ENCODE measurements at places on chromosomes 6 and 20.

- no peak for DNase-seq
These were observed 6.7 kb upstream of the ZFAND3 start for GRCh38 chr6:37812841-37813240.

DNA sequence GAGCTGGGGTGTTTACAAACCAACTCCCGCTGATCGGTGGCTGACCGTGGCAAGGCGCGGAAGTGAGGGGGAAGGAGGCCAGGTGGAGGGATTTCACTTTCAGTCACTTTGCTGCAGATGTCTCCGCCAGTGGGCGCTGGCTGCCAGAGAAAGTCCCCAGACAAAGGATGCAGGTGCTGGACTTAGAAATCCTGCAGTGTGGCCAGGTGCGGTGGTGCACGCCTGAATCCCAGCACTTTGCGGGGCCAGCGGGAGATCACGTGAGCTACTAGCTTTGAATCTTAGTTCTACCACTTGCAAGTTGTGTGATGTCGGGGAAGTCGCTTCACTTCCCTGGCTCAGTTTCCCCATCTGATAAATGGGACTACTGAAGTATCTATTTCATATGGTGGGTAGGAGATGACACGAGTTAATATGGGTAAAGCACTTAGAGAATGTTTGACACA lies 180.4 kb downstream of the ZNF217 start:
- DNase-seq, result peak; percentile 38

GRCh38 chr6:80466981-80467380 lies 360.5 kb downstream of the BCKDHB start:
- DNase-seq, result no peak

DNA sequence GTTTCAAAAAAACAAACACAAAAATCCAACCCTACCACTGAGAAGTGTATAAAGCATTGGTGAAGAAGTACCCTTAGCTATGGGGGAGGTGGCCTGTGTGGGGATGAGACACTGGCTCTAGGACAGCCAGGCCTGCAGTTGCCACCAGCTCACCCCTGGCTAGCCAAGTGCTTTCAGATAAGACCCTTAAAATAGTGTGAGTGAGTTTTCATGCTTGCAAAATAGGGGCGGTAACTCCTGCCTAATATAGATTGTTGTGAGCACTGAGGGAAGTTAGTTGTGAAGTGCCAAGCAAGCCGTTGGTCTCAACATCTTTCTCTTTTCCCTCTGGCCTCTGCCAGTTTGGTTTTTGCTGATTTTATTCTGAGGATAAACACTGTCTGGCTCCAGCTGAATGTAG lies 11.3 kb downstream of the PPP1R3G start:
- peak; percentile 72 for DNase-seq

DNA sequence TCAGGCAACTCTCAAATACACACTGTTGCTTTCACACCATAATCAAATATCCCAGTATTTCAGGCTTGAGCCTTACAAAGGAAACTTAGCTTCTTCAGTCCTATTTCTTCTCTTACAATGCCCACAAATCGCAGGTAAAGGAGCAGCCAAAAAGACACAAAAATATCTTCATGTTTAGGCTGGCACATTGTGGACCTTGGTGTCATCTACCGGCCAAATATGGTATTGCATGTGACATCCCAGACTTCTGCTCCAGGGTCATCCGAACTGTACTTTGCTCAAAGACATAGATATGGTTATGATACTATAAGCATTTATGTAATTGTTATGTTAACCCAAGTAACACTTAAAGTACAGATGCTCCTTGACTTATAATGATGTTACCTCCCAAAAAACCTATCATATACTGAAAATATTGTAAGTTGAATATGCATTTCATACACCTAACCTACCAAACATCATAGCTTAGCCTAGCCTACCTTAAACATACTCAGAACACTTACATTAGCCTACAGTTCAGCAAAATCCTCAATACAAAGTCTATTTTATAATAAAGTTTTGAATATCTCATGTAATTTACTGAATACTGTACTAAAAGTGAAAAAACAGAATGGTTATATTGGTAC lies 4.6 kb downstream of the OR2H2 start:
- DNase-seq, result no peak

- no peak for DNase-seq
These were observed 38.6 kb upstream of the GMPR start for GRCh38 chr6:16199804-16200203.

DNA sequence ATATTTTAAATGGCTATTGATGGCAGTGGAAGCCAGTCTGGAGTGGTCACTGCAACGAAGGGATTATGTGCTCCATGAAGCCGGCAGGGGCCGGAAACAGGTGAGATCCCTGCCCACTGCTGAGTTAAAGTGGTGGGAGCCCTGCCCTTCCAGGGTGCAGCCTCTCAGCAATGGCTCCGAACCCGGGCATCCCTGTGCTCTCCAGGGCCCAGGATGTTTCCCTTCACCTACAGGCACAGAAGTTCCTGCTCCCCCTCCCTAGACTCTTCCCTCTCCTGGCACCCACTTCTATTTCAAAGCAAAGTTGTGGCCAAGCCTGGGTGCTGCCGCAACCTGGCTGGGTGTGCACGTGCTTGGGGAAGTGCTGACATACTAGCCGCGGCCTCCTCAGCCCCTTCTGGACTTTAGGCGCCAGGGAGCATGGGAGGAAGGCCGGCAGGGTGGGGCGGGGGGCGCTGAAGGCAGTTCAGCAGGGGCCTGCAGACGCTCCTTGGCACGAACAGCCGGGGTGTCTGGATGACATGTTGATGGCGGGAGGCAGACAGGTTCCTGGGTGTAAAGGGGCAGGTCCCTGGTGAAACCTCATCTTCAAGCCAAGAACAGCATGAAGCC lies 452.3 kb downstream of the HTR1B start:
- no peak for DNase-seq

DNA sequence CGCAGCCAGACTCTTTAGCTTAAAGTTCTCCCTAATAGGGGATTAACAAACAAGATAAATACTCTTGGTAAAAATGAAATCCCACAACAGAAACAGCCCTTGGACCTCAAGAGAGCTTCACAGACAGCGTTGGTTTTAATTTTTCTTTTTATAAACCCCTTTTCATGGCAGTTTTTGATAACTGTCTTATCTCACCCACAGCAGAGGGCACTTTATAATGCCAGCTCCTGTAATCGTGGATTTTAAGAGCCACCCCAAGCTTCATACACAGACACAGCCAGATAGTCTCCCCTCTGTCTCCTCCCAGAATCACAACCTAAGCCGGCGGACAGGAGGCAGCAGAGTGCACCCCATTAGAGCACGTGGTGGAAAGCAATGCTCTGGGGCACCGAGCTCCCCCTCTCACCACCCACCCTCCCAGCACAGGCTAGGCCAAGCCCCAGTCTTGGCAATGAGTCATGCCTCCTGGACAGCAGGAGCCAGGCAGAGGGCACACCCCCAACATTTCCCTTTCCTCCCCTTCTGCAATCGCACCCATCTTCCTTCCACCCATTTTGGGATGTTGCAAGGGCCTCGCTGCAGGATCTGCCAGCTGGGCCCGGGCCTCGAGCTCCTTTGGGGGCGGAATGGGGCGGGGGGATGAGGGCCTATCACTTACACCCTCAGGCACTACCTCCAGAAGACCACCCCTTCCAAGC lies 2.4 kb downstream of the JAG1 start:
- peak; percentile 71 for DNase-seq

GRCh38 chr20:32179515-32179914 lies 28.0 kb downstream of the PLAGL2 start:
- DNase-seq, result no peak

DNA sequence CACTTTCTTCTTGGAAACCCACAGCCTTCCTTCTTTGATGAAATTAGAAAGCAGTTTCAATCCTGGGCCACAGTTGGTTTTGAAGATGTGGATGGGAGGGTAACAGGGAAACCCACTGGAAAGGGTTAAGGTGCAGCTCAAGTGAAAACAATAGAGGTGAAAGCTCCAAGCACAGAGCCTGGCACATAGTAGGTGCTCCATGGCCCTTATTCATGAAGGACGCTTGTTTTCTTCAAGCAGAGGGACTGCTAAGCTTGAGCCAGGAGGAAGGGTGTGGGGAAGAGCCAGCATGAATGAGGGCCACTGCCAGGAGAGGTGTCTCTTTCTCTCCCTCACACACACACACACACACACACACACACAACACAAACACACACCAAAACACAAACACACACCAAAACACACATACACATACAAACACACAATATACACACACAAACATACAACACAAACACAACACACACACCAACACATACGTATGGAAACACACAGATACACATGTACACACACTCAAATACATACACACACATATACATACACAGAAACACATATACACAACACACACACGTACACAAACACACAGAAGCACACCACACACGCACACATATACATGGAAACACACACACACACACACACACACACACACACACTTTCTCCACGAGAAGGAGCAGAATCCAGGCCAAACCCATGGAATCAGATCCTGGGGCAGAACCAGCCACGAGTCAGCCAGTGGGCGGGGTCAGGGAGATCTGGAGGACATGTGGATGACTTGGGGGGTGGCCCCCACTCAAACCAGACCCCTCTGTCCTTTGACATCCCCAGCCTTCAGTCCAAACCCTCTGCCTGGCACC lies 23.7 kb upstream of the RBPJL start:
- no peak for DNase-seq

- no peak for DNase-seq
These were observed 16.4 kb downstream of the SPTLC3 start for GRCh38 chr20:13025181-13025580.

- DNase-seq, result no peak
These were observed 947.4 kb upstream of the CITED2 start for GRCh38 chr6:140321891-140322290.

DNA sequence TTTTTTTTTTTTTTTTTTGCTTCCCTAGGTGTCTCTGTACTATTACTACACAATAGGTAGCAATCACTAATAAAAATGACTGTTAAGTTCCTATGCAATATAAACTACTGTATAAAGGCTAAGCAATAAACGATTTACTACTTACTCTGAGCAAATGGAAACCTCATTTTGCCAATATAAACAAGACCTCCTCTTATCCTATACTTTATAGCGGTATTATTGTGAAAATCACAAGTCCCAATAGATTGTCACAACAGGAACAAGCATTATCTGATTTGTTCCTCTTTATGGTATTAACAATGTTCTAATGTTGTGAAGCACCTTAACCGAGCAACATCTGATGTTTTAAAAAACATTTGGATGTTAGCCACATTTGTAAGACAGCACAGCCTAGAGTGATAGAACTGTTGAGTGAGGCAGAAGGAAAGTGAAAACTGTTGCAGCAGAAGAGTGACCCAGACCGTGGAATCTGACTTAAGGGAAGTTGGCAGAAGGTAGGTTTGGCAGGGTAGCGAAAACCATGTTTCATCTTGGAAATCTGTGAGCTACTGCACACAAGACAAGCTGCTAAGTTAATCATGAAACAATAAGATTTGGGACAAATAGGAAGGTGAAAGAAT lies 94.2 kb downstream of the MYLK4 start:
- no peak for DNase-seq

GRCh38 chr20:14853079-14853478 lies 515.7 kb upstream of the FLRT3 start:
- no peak for DNase-seq

- no peak for DNase-seq
These were observed 41.1 kb upstream of the CAP2 start for GRCh38 chr6:17352302-17352701.

- DNase-seq, result no peak
These were observed 7.5 kb downstream of the DIDO1 start for GRCh38 chr20:62918831-62919230.

Data from left ventricle myocardium superior (tissue), 1 donor.